ENCODE measurements at places on chromosomes 13 and 19.

- peak; percentile 36 for DNase-seq
Observed at GRCh38 chr19:7926021-7926726, at the start of gene CTXN1. CTXN1 (minus strand) TSS chr19:7926135; CDS start chr19:7925538, 597 bp downstream.

DNA sequence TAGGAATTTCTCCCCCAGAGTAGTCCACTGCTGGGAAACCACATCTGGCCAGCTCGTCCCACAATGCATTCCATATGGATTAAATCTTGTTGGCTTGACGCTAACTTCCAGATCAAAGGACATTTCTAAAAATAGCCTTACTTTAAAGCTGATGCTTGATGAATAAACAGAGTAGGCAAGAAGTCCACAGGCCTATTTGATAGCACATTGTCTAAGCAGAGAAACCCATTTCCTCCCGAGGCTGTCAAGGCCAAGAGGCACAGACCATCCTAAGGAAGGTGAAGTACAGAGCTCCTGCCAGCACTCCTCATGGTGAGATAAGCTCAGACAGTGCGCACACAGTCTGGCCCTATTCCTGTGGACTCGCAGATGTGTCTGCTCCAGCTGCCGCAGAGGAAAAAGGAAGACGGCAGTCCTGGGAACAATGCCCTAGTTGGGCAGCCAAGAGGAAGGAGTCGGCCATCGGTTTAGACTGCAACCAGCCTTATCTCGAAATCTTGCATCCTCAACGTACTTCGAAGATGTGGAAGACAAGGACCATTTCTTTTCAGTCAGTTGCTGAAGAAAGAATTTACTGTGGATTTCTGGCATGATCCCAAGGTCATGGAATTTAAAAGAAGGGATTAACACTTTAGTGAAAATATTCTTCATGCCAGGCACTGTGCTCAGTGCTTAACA lies 156.8 kb downstream of the RGCC start:
- peak; percentile 96 for DNase-seq

GRCh38 chr19:16366433-16367260 lies 42.0 kb downstream of the KLF2 start:
- no peak for DNase-seq

DNA sequence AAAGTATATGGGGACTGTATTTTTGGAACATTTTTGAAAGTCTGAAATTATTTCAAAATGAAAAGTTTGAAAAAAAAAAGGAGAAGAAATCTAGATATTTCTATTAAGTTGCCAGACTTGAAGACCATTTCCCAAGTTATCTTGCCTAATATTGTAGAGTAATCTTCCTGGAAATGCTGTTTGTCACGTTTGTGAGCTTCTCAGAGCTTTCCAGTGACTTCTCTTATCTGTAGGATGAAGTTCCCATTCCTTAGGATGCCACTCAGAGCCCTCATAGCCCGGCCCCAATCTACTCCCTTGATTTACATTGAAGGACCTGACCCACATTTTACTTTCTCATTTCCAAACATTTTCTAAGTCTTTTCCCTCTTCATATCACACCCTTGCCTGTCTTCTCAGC lies 23.6 kb downstream of the CEACAM8 start:
- no peak for DNase-seq

- DNase-seq, result no peak
Observed at GRCh38 chr19:15313649-15314279, 18.6 kb downstream of the BRD4 start.

GRCh38 chr19:38250821-38251563 lies 5.2 kb downstream of the PPP1R14A start:
- DNase-seq, result no peak

GRCh38 chr19:48760504-48761205 lies 5.3 kb downstream of the FGF21 start:
- no peak for DNase-seq

DNA sequence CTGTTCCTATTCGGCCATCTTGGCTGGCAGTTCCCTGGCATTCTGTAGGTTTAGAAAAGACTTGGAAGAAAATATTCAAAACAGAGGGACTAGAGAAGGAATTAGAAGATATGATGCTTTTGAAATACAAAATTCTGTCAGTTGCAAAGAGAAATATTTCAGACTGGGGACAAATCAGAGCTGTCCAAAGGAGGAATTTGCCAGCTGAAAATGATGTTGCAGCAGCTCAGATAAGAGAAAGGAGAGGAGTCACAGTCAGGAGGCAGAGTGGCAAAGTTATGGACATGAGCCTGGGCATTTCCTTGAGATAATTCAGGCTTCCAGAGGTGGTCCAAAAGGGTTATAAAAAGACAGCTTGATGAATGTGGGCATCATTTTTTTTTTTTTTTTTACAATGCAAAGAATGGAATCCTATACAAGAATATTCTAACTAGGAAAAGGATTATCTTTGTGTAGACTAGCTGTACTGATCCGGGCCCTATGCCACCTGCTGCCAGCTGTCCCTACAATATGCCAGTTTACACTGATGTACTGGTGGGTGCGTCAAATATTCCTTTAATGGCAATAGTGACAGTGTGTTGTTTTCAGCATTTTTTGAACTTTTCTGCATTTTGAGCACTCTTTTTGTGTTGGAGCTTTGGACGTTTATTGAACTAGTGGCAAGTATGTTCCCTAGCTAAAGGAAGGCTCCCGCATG lies 31.8 kb upstream of the CBY2 start:
- no peak for DNase-seq

GRCh38 chr13:79860791-79861190 lies 379.8 kb downstream of the NDFIP2 start:
- DNase-seq, result no peak

DNA sequence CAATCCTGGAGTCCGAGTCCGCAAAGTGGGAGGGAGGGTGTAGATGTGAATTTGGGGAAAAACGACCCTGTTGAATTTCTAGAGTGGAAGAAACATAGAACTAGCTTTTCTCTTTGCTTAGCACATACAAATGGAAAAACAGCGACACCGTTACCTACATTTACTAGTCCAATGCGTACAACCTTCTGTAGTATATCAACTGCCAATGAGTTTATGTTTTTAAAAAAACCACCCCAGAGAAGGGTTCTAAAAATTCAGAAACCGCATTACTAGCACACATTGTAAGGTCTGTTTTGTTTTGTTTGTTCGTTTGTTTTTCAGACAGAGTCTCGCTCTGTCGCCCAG lies 332 bp upstream of the SUPT20H start:
- no peak for DNase-seq

- peak; percentile 64 for DNase-seq
Observed at GRCh38 chr13:29847501-29847983, 2.9 kb downstream of the UBL3 start.

- DNase-seq, result no peak
Observed at GRCh38 chr13:99299920-99300341, 7.3 kb downstream of the GPR183 start.

DNA sequence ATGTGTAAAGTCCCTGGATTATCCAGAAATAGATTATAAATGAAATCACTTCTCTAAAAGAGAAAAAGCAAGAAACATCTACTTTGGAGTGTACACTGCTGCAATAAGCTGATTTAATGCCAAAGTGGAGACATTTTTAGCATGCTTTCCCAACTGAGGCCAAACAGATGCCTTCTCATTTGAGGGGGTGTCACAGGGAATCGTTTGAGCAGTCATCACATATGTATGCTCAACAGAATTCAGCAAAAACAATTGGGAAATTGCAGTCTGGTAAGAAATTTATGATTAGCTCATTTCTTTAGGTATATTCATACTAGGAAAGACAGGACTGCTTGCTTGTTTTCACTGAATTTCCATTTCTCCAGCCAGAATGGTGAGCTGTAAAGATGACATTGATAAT lies 27.3 kb upstream of the TPP2 start:
- DNase-seq, result peak; percentile 78

DNA sequence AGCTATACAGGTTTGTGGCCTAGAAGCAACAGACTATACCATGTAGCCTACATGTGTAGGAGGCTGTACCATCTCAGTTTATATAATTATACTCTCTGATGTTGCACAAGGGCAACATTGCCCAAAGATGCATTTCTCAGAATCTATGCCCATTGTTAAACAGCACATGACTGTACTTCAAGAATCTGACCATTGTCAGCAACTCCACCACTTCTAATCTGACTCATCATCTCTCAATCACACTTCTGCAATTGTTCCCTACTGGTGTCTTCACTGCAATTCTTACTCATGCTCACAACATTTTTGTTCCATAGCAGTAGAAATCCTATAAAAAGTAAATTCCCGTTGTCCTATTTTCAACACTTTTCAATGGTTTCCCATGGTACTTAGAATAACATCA lies 63.9 kb upstream of the ATXN8OS start:
- DNase-seq, result no peak

DNA sequence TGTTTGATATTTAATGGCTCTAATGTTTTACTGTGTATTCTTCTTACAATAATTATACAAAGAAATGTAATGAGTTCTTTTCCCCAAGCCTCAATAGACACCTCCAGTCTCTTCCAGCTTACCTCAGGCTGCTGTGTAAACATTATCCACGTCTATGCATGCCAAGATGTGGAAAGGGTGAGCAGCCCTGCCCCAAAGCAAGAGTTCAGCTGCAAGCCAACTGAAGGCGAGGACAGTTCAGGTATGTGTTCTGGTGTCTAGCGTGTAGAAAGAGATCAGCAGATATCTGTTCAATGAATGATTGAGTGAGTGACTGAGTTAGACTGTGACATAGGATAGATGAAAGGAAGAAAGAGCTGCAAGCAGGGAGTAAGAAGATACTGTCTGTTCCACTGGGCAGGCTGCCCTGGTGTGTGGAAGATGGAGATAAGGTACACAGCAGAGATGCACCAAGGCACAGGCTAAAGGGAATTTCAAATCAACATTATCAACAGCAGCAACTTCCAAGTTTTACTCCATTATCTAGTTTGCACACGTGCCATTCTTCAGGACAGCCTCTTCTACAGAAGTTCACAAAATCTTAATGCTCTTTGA lies 66.0 kb downstream of the LATS2 start:
- no peak for DNase-seq
